GM18507 (cell line): ENCODE measurements at places on chromosomes 7 and 10.

GRCh38 chr10:581776-582330 is 107.6 kb downstream of the DIP2C start:
- DNase-seq, result no peak

GRCh38 chr7:146290746-146291145 is 174.1 kb downstream of the CNTNAP2 start:
- no peak for DNase-seq

DNA sequence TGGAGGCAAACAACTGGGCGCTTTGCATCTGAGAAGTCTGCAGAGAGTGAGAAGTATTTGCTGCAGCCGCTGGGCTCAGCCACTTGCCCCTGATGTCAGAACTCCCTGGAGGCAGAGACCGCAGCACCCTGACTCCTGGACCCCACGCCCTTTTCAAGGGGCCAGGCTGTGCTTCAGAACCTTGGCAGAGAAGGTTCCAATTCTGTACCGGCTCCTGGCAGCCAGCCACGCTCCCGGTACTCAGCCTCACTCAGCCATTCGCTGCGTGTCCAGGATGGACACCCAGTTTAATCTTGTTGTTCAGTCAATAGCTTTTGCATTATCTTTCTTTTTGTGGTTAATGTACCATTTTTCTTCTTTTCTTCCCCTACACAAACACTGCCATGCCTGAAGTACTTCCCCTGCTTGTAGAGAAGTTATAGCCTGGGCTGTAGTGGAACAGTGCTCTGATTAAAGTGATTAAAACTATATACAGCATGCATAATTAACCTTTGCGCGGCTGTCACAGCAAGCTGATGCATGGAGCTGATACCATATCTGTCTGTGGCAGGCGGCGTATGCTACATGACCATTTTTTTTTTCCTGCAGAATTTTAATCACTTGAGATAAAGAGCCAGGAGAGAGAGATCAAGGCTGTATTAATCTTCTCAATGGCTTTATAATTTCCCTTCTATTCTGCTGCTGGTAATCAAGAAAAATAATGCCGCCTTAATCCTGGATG is 578.5 kb downstream of the SDK1 start:
- DNase-seq, result no peak

DNA sequence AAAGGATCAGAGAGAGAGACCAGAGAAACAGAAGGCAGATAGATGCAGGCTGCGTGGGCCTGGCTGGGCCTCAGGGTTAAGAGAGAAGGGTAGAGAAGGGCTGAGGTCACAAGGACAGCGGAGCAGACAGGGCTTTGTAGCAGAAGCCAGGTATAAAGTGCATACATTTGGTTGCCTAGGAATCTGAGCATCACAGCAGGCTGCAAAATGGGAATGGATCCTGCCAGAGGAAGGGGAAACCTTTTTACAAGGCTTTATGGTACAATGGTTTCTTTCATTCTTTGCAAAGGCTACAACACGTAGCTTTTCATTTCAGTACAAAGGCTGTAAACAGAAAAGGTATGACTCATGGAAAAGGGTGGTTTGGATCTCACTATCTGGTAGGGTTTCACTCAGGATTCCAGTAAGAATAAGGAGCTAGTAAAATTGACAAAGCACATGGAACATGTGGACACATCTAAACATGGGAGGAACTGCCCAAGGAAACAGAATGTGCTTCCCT is 275.1 kb downstream of the DOCK4 start:
- DNase-seq, result no peak

DNA sequence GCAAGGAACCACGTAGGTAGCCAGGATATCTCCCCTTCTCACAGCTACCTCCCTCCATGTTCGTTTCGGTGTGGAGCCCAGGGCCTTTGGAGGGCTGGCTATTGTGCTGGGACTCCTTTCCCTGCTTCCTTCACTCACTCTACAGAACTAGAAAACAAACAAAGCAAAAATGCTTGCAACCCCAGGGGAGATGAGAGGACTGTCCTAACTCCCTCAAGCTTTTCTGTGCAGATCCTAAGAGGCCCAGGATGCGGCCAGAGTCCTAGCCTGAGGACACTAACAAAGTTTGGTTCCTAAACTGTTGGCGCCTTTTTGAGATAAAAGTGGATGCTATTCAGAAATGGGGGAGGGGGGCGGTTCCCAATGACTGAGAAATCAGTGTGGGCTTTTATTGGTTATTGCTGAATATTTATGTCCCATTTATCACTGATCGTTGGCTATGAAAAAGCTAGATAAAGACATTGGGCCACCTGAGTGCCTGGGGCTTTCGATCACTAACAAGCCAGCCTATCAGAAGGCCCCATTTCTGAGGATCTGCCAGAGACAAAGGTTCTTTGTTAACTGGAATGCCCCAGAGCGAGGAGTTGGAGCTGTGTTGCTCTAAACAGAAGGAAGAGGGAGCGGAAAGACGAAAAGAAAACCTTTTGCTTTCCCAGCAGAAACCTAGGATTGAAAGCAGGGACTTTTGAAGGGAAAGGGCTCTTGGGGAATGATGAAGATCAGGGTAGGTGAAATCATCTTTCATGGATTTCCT is 95.2 kb upstream of the EGR2 start:
- DNase-seq, result no peak

GRCh38 chr7:44615149-44615611 is 8.8 kb downstream of the OGDH start:
- DNase-seq, result no peak

DNA sequence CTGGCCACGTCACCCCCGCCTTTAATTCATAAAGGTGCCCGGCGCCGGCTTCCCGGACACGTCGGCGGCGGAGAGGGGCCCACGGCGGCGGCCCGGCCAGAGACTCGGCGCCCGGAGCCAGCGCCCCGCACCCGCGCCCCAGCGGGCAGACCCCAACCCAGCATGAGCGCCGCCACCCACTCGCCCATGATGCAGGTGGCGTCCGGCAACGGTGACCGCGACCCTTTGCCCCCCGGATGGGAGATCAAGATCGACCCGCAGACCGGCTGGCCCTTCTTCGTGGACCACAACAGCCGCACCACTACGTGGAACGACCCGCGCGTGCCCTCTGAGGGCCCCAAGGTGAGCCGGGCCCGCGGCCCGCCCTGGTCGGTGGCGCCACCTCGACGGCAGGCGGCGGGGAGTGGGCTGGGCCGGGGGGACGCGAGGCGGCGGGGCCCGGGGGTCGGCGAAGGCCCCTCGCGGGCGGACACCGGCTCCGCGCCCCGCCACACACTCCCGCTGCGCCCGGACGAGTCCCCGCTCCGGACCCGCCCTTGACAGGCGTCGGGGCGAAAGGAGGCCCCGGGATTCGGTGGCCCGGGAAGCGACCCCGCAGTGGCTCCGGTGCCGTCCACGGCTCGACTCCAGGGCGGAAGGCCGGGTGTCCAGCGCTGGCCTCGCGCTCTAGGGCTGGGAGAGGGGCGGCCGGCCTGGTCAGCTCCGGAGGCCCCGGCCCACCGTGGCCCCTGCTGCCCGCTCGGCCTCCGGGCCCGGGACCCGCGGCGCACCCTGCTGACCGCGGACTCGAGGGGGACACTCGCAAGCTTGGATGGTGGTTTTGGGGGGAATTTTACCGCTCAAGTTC is 557 bp downstream of the BAG3 start:
- no peak for DNase-seq

DNA sequence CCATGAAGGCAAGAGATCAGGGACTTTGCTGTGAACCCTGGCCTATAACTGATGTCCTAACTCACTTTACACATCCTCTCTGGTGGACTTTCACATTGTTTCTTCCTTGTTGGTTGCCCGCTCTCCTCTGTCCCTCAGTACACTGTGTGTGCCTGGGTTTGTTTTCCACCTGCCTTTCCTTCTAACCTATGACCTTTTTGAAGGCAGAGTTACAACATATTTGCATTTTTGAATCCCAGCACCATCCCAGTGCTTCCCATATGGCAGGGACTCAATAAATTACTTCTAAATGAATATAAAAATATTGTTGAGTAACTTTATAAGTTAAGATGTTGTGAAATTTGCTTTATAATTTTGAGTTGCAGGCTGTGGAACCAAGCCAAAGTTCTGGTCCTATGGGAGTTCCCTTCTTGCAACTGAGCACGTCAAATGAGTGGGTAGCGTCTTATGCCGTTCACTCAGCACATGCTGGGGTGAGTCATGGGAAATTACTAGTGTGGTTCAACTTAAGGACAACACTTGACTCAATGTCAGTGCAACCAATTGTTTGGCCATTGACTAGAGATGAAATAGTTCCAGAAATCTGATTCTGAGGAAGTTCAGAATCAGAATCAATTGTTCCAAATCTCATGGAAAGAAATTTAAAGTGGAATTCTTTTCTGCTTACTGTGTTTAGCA is 250.9 kb downstream of the TWIST1 start:
- DNase-seq, result no peak

DNA sequence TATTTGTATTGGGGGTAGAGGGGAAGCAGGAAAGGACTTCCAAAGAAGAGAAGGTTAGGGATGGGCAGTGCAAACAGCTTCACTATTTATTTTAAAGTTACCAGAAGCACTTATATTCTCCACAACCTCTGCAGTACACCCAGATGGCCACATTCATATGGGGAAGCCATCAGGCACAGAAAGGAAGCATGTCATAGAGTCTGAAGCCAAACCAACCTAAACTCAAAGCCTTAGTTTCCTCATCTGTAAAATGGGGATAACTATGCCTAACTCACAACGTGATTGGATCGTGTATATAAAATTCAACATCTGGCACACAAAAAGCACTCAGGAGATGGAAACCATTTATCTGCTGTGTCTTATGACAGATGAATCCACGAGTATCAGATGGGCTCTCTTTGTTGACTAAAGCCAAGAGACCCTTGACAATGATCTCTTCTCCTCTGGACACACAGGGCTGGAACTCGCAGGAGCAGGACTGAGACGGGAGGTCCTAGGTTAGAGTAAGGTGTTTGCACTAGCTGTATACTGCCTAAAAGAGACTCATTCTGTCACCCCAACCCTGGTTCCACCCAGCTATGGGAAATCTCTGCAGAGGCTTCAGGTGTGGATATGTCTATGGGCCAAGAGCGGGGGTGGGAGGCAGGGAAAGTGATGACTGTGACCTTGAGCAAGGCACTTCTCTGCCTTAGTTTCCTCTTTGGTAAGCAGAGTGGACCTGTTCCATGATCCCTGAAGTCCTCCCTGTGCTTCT is 1.8 kb downstream of the KIAA1549 start:
- no peak for DNase-seq

- no peak for DNase-seq
Measured at GRCh38 chr10:92811986-92812385, 36.3 kb upstream of the EXOC6 start.

DNA sequence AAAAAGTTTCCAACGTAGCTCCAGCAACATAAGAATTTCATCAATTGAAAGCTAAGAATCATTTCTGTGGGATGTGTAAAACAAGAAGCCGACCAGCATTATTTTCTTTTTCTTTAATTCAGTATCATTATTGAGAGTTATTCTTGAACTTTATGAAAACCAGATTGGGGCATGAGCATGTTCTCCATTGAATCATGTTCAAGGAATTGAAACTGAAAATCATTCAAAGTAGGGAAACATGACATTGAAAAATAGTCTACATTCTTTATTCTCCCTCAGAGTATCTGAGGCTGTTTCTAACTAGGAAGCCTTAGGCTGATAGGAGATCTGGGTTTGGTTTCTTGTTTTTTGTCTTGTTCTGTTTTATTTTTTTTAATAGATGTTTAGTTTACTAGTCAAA is 253.7 kb downstream of the DYNC1I1 start:
- DNase-seq, result no peak

DNA sequence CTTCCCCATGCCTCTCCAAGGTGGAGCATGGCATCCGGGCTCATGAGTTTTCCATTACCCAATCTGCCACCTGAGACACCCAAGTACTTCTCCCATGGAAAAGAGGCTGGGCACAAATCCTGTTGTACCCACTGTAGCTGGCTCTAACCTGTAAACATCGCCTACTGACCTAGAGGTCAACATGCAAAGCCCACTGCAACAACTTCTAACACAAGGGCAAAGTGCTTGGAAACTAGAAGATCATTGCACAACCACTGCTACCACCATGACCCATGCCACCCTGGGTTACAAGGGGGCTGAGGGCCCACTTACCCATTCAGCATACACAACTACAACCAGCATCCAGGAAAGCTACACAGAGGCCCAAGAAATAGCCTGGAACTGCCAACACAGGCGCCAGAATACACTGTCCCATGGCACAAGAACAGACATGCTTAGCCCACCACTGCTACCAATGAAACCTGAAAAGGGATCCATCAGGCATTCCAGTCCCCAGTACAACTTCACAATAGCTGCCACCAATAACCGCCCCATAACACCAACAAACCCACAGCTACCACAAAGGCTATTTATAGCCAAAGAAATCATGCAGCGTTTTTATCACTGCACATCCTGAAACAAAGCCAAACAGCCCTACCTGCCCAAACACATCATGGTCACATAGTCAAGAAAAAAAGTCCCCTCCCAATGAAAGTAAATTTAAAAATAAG is 63.4 kb downstream of the RNF32 start:
- no peak for DNase-seq

- DNase-seq, result no peak
Measured at GRCh38 chr10:121772884-121773283, 154.9 kb downstream of the ATE1 start.

- DNase-seq, result no peak
Measured at GRCh38 chr10:48626447-48626846, 21.6 kb upstream of the ARHGAP22 start.

DNA sequence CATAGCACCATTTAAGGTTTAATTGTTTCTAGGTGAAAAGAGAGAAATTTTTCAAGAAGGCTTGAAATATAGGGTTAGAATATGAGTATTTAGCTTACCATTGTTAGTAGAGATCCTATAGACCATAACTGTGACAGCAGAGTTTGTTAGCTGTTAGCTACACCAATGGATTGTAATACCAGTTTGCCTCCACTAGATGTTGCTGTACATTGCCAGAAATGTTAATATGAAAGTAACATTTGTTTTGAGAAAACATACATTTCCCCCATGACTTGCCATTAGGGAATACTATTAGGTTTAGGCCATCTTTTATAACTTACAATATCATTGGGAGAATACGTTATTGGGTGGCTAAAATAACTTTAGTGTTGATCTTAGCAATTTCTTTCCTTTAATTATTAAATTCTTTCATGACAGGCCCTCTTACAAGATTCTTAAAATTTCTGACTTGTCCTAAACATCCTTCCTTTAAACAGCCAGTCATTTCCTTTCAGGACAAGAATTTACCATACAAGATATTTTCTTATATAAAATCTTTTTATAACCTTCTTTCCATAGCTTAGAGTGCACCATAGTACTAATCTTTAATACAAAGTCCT is 39.5 kb downstream of the ZNF117 start:
- peak; percentile 17 for DNase-seq
